GM10248 (cell line): ENCODE measurements at places on chromosomes 12 and 14.

DNA sequence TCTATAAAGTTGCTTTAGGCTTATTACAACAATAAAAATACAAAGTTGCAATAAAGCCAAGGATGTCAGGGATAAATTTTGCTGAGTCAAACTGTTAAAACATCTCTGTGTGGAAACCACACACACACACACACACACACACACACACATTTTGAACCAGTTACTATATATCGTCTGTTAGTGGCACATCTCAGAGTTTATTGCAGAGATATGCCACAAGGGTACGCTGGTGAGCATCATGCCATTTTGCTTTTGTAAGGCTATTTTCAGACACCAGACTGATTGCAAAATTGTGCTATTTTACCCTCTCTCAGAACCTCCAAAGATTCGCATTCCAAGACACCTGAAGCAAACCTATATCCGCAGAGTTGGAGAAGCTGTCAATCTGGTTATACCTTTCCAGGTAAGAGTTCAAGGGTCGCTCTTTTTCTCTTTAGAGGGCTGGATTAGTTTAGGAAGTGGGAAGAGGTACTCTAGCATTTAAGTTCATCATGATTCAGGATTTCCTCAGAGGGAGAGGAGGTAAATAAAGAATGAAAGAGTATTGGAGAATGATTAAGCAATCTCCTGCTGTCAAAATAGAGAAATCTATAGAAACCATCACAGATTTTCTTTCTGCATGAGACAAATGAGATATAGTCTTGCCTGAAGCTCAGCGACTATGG lies 27.3 kb upstream of the CHPT1 start:
- peak; percentile 24 for DNase-seq

- DNase-seq: no peak
Observed at GRCh38 chr14:52129721-52130120, 60.9 kb upstream of the NID2 start.

DNA sequence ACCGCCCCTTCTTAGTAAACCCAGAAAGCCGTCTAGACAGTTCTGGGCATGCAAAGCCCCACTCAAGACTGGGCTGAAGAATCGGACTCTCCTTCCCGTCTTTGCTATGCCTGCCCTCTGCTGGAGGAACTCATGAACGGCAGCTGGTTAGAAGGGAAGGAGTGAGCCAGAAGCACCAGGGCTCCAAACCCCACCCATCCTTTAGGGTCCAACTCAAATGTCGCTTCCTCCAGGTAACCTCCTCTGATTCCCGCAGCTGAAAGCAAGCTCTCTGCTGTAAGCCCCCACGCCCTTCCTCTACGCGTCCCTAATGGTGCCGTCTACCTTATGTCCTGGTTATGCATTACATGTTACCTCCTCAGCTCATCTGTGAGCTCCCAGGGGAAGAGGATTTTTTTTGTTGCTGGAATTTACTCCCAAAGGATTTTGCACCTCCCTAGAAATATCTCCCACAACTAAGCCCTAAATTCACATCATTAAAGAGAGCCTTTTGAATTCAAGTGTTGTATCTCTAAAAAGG lies 59.0 kb upstream of the SCN8A start:
- DNase-seq: peak; percentile 86

DNA sequence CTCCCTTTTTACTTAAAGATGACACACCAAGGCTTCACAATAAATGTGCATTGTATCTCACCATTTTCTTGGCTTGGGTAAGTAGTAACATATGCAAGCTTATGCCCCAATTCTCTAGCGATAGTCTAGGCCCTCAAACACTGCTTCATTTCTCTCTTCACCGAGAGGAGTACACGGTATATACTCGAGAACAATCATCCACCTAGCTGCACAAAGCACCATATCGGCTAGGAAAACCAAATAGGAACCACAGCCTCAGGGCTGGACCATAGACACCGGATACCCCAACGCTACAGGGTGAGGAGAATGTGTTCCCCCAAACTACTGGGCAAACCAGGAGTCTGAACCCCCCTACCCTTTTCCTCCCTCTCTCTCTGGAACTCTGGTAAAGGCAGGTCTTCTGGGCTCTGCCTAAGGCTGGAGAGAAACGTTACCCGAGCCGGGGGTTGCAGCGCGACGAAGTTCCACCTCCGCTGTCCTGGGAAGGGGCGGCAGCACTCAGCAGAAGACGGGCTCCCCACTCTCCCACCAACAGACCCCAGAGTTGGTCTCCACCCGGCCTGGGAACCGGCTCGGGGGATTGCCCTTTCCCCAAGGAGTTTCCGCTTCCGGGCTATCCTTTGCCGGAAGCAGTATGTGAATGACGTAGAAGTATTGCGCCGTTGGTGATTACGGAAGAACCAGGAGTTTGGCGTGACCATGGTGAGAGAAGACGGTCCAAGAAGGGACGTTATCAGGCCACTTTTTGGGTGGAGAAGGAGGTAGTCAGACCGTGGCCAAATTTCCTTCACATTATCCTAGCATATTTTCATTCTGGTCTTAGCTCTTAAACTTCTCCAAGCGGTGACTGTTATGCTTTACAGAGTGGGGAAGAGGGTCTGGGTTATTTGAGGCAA lies at the start of the genes AREL1 and FCF1:
Gene AREL1, minus strand, starts transcription at position 582 of the 896 bp plus-strand sequence. CDS start 27,465 bp downstream, outside the sequence.
Gene FCF1, plus strand, starts transcription at position 646 of the 896 bp plus-strand sequence. Its CDS starts 54 bp downstream, at position 700.
- peak; percentile 93 for DNase-seq

DNA sequence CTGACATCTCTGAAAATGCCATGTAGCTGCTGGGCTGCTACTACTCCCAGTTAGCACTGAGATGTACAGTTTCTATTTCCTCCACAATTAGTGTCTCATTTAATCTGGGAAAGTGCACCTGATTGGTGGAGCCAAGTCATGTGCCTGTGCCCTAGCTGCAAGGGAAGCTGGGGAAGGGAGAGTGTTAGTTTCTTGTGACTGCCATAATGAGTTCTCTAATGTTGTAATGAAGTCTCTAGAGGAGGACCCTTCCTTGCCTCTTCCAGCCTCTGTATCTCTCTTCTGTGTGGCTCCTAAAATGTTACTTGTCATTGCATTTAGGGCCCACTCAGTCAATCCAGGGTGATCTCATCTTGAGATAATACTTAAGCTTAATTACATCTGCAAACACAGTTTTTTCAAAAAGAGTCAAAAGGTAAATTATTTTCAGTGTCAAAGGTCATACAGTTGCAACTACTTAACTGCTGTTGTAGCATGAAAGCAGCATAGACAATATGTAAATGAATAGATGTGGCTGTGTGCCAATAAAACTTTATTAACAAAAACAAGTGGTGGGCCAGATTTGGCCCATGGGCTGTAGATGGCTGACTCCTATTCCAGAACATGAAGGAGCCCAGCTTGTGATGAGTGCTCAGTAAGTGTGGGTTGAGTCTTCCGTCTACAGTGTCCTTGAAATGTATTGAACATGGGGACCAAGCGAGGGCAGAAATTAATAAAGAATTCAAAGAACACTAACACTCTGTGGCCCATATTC lies 137.2 kb upstream of the MAP1LC3B2 start:
- no peak for DNase-seq

- no peak for DNase-seq
Observed at GRCh38 chr12:52434081-52434733, at the start of gene KRT75. Gene KRT75 (minus strand): TSS chr12:52434371. CDS start chr12:52434304, 67 bp downstream.

DNA sequence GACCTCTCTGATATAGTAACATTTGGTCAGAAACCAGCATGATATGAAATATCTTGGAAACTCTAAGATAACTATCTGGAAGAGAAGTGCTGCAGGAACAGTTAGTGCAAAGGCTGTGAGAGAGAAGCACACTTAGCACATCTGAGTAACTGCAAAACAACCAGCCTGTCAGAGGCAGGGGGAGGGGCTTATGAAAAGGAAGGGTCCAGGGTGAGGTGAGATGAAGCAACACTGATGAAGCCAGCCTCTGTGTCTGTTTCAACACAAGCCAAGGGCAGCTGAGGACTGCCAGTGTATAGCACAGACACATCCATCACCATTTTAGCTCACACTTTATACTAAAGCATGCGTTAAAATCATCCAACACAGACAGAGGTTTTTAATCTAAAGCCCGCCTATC lies 37.4 kb upstream of the OVCH1 start:
- DNase-seq: no peak

DNA sequence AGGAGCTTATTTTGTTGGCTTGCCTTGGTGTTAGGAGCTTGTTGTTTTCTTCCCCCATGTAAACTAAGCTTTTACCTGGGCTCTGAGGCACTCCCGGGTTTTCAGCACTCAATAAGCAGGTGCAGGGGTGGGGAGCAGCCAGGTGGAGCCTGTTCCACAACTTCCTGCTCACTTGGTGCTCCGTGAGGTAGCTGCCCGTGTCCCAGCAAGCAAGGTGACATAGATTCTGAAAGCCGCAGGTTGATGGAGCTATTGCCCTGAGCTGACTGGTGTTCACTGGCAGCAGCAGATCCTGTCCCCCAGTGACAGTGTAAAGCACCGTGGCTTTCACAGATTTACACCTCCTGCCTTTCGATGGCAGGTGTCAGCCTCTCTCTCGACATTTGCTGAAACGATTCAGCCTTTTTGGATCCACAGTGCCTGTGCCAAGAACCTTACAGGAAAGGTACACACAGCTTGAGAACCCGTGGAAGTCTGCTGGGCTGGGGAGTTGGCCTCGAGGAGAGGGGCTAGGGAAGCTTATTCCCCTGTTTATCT lies 295.7 kb upstream of the FKBP4 start:
- no peak for DNase-seq

- DNase-seq: no peak
Observed at GRCh38 chr12:1638203-1638602, 9.2 kb downstream of the WNT5B start.

GRCh38 chr14:79201564-79202207 lies 1009.6 kb downstream of the DIO2 start:
- DNase-seq: no peak

GRCh38 chr12:101018540-101018939 lies 191.5 kb downstream of the SLC5A8 start:
- DNase-seq: no peak

DNA sequence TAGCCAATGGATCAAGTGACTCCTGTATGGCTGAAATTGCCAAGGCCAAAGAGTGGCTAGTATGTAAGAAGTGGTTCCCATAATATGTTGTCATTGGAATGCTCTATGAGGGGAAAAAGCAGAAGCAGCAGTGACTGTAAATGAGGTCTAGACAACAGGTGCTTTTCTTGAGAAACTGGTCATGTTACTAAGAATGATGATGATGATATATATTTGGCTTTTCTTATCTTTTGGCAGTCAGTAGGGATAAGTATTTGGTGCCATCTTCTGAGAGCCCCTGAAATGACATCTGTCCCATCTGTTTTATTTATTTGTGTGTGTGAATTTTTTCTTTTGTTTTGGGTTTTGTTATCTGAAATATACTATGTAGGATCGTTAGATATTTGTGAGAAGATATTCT lies 141.7 kb downstream of the SYT1 start:
- DNase-seq: no peak

DNA sequence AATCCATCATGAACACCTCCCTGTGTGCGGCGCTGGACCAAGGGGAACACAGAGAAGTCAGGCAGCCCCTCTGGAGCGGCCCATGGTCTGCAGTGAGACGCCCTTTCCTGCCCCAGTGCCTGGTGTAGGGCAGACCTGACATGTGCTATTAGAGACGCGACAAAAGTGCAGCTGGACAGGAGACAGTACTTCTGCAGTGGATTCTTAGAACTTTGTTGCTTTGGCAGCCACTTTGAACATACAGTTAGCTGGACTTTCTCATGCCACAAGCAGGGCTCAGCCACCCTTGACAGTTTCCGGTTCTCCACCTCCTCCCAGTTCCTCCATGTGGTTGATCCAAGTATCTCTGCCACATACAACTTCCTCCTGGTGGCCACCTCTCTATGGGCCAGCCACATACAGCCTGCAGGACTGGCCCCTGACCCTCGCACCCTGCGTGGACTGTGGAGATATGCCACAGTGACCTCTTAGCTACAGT lies 45.9 kb downstream of the LGMN start:
- DNase-seq: no peak

GRCh38 chr14:31232081-31232480 lies 24.5 kb upstream of the HECTD1 start:
- no peak for DNase-seq

GRCh38 chr14:56216626-56217379 lies 98.6 kb downstream of the PELI2 start:
- no peak for DNase-seq

DNA sequence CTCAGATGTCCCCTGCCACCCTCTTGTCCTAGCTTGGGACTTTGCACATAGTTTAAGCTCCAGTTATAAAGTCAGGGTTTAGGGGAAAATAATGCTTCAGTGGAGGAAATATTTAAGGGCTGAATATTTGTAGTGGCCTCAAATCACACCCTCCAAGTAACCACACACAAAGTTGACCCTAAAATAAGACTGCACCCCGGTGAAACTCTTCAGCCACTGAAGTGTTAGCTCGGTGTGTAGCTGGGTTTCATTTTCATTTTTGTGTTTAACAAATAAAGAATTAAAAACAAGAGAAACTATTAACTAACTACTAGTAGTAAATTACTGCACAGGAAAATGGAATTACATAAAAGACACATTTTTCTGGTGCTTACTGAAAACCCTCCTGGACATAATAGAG lies 14.8 kb upstream of the BCL11B start:
- peak; percentile 51 for DNase-seq

DNA sequence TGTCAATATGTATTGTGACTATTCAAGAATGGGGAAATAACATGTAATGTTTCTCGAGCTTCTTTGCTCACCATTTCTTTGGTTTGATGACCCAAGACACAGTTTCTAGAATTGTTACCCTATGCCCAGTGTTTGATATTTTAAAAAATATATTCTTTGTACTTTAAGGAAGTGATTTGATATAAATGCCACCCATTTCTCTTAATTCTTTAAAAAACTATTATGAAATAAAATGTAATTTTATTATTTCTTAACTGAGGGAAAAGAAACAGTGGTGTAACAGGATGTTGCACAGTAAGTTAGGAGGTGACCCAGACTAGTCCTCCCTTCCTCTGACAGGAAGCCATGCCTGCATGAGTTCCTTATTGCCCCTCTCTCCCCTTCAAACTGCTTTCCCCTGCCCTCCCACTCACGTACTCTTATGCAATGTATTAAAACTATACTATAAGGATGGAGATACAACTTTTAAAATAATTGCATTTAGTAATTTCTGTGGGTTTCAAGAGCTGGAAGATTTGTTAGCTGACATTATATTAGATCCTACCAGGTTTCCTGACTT lies 279.4 kb downstream of the TMTC2 start:
- DNase-seq: no peak

DNA sequence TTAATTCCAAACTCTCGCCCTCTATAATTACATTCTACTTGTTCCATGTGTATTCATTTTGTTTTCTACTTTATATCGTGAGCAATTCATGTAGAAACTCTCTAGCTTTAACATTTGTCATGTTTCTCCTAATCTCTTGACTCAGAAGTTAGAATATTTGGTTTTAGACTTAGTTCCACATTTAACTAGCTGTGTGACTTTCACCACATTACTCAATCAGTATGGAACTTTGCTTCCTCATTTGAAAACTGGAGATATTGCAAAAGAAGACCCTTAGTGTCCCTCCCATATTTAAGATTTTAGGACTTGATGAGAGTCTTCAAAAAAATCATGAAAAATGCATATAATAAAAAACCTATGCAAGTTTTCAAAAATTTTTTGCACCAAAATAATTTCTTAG lies 447.5 kb downstream of the GXYLT1 start:
- no peak for DNase-seq

DNA sequence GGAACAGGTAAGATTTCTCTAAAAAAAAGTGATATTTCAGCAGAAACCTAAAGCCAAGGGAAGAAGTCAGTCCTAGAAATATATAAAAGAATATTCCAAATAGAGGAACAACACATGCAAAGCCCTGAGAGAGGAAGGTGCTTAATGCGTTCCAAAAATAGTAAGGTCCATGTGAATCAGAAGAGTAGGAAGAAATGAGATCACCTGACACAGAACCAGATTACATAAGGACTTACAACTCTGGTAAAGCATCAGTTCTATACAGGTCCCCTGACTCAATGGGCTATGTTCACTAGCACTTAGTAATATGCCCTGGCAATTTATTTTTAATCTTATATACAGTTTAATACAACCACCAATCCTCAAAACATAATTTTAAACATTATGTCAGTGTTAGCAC lies 30.0 kb downstream of the SENP1 start:
- no peak for DNase-seq
